ENCODE measurements at places on chromosomes 11 and 22.

- peak; percentile 100 for DNase-seq
Observed at GRCh38 chr11:123173040-123173855, 21.8 kb downstream of the CLMP start.

GRCh38 chr11:48031602-48032001 lies 51.2 kb downstream of the PTPRJ start:
- DNase-seq: no peak

DNA sequence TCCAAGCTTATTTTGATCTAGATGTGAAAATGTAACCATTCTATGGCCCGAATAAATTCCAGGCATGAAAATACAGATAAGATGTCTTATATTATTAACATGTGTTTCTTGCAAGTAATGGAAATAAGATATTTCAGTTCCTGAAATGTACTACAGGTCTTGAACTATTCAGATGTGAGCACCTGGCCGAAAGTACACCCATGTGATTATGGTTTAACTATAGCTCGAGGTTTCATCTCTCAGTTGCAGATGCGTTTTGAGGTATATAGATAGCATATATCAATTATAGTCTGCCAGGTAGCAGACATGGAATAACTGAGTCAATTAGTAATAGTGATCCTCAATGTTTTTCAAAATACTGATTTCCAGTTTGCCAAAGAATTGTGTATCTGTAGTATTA lies 68.3 kb downstream of the DDIAS start:
- DNase-seq: no peak

- DNase-seq: peak; percentile 66
Observed at GRCh38 chr11:82233201-82233600, 500.5 kb downstream of the FAM181B start.

GRCh38 chr22:23119494-23120414 lies 22.0 kb downstream of the RSPH14 start:
- DNase-seq: no peak

Measured in fibroblast of upper back skin (primary cell).